ENCODE measurements at places on chromosomes 2 and 18.

- DNase-seq = no peak
Observed at GRCh38 chr2:241047253-241048010, 49.0 kb downstream of the SNED1 start.

DNA sequence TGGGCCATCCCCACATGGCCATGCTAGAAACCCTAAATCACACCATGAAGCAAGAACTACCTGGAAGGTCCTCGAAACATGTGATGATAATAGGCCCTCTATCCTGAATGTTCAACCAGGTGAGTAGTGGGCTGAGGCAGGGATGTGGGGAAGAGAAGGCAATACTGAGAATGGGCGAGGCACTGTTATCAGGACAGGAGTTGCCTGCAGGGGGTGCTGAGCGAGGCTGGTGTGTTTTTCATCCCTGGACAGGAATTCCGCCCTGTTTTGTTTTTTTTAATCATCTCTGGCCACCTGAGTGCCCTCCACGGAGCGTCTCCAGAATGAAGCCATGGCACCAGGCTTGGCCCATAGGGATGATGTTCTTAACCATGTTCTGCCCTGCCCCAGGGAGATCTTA, 103.0 kb upstream of the SOX11 start:
- no peak for DNase-seq

DNA sequence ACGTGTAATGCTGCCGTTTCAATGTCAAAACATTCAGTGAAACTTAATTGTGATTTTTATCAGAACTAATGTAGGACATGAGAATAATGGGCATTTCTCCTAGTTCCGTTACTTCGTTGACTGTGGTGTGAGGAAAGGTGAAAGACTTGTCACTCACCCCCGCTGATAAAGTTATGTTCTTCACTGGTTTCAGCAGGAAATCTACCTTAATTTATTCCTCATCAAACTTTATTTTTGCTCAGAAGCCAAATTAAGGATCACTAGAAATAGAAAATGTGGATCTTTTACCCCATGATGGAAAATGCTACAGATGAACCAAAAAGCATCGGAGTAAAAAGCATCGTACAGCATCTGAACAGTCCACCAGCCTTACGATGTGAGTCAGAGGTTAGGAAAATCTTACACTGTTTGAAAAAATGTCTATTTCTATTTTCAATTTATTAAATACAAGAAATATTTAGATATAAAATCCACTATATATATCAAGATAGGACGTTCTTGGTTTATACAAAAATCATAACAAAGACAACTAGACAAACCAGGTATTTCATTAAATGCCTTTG, 1.0 kb upstream of the ROCK1 start:
- no peak for DNase-seq

DNA sequence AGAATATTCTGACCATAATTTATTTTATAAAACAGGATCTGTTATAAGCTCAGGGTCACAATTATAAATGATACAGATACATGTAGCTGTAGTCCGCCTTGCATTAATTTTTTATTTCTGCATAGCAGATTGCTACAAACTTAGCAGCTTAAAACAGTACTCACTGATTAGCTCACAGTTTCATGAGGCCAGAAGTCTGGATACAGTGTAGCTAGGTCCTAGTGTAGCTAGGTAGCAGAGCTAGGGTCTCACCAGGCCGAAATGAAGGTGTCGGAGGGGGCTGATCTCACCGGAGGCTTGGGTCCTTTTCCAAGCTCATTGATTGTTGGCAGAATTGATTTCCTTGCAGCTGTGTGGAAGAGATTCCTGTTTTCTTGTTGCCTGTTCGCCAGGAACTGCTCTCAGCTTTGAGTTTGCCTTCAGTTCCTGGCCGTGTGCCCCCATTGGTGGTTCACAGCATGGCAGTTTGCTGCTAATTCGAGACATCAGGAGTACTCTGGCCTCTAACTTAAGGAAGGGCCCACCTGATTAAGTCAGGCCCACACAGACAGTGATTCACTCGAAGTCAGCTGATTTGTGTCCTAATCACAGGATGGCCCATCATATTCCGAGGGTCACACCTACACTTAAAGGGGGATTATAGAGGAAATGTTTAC, 18.4 kb downstream of the NAPG start:
- no peak for DNase-seq

- DNase-seq = no peak
Observed at GRCh38 chr18:45802814-45803492, 22.5 kb upstream of the SIGLEC15 start.

GRCh38 chr2:64661741-64662169, 8.0 kb upstream of the SERTAD2 start:
- peak; percentile 55 for DNase-seq

DNA sequence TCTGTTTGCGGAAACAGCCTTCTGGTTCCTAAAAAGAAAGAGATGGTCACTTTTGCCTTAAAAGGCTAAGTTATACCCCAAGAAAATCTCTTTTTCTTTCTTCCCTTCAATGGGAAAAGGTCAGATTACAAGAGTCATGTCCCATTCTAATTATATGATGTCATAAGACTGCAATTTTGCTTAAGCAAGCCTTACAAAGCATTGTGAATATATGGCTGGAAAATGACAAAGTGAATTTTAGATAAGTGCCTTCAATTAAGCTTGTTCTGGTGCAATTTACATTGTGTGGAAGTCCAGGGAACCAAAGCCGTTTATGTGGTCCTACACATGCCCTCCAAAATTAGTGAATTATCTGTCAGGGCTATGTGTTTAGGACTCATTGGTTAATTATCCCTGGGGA, 7.6 kb upstream of the BMP10 start:
- DNase-seq = no peak

DNA sequence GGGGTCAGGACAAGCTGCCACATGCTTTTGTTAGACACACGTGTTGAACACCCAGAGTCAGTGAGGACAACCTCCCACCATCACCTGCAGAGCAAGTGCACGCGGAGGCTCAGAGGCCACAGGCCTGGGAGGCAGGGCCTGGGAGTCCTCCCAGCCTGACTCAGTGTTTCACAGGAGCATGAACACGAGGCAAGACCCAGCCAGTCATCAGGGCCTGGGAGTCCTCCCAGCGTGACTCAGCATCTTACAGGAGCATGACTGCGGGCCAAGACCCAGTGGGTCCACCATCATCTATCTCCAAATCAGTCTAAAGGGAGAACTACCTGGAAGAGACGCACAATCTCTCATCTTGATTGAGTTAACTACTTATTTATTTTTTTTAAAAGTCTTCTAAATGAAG, 112.6 kb upstream of the PXDN start:
- DNase-seq = no peak

- no peak for DNase-seq
Observed at GRCh38 chr18:38606841-38607240, 1041.2 kb upstream of the CELF4 start.

- peak; percentile 60 for DNase-seq
Observed at GRCh38 chr2:85678794-85679672, 11.0 kb upstream of the SFTPB start.

- no peak for DNase-seq
Observed at GRCh38 chr18:36333414-36333813, 35.9 kb downstream of the FHOD3 start.

DNA sequence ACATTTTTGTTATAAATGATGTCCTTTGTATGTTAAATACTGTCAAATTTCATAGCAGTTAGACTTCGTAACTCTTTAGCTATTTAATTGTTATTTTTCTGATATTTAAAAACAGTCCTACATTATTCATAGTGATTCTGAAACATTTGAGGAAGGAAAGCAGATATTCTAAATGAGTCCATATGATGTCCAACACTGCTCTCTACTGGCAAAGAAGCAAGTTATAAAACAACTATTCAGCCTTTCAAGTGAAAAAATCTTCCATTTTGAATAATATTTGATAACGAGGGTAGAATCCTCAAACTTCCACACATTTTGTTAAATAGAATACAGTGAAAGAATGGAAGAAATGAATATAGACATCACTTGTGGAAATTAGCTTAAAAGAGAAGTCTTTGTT, 220.8 kb downstream of the GULP1 start:
- DNase-seq = peak; percentile 36

DNA sequence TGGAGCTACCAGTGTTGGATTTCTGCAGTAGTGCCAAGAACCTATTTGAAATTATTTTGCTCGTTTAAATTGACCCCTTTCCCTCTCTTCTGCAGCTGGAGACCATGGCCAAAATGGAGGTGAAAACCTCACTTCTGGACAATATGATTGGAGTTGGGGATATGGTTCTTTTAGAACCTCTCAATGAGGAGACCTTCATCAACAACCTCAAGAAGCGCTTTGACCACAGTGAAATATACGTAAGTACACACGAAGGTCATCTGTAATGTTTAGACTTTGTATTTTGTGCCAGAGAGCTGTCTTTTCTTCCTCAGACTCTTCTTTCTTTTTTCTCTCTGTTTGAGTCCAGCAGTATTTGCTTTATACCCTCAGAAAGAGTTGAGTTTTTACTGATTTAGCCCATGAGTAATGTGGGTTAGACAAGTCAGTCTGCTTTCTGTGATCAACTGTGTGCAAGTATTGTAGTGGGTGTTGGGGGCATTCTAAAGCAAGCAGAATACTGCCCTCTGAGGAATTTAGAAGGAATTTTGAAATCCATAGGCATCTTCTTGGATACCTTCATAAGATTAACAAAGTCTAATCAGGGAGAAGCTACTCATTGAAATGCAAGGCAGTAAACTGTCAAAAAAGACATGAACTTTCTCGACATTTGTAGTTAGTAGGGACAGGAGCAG, 31.7 kb downstream of the MYO1B start:
- DNase-seq = no peak

GRCh38 chr18:4252829-4253228, 202.3 kb downstream of the DLGAP1 start:
- DNase-seq = no peak

DNA sequence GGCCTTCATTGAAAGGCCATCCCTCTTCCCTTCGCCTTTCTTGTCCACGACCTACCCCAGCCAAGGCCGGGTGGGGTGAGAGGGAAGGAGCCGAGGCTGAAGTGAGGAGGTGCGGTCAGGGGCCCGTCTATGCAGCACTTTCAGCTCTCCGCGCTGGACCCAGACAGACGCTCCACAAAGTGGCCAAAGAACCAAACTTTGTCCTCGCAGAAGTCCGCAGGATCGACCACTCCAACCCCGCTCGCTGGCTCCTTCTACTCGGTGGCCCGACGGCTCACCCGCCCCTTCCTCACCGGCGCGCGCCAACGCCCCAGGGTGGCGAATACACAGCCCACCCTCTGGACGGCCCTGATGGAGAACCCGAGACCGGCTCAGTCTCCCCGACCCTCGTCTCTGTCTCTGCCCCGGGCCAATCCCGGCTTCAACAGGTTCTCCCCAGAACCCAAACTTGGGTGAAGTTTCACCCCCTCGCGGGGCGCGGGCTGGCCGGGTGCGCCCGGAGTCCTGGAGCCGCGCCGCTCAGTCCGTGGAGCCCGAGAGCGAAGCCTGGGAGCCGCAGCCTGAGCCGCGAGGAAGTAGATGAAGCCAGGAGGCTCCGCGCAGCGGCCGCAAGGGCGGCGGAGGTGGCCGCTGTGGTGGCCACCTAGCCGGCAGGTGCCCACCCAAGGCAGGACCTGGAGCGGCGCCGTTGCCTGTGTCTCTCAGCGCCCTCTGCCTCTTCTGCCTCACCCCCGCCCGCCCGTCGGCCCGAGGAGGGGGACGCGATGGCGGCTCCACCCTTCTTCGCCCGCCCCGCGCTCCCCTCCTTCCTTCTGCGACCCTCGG, 26.7 kb upstream of the ALPP start:
- DNase-seq = no peak

DNA sequence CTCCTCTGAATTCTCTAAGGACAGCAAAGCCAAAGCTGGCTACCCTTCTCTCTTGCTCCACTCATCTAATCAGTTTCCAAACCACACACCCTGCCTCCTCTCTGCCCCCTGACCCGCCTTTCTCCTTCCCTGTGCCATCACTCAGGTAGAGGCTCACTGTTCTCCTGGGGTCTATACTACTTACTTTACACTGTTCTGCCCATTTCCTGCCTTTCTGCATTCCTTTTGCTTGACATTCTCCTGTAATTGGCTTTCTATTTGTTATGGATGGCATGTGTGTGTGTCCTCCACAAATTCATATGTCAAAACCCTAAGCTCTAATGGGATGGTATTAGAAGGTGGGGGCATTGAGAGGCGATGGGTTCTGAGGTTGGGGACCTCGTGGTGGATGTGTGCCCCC, 675.2 kb upstream of the ID2 start:
- no peak for DNase-seq

- no peak for DNase-seq
Observed at GRCh38 chr2:217800433-217801114, 202.2 kb downstream of the TNS1 start.

DNA sequence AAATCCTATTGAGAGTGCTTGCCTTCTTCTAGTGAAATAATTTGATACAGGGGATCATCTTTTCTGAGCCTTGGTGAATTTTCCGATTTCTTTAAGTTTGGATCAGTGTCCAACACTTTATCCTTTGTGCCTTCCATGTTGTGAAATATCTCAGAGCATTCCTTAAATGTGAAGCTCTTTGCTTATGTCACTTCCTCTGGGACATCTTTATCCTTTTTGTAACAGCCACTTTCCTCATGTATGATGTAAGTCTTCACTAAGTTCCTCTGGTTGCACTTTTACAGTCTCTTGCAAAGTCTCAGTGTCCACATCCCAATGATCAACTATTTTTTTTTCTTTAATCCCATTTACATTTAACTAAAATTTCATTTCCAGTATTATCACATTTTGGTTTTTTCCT, 254.2 kb downstream of the EN1 start:
- no peak for DNase-seq

GRCh38 chr2:37641582-37642171, 29.8 kb downstream of the CDC42EP3 start:
- DNase-seq = no peak

DNA sequence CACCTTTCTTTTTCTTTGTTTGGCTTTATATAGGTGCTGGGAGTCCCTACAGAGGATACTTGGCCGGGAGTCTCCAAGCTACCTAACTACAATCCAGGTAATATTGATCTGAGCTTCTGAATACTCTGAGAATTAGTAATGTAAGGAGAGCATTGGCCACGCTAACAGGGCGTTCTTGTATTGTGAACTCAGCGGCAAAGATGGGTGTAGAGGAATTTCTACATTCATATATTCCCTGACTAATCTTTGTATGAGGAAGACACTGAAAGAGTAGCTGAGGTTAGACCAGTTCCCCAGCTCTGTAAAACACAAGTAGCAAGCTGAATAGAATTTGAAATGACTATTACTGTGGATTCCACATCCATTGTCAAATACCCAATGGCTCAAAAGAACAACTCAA, 48.5 kb downstream of the CDK15 start:
- DNase-seq = no peak

DNA sequence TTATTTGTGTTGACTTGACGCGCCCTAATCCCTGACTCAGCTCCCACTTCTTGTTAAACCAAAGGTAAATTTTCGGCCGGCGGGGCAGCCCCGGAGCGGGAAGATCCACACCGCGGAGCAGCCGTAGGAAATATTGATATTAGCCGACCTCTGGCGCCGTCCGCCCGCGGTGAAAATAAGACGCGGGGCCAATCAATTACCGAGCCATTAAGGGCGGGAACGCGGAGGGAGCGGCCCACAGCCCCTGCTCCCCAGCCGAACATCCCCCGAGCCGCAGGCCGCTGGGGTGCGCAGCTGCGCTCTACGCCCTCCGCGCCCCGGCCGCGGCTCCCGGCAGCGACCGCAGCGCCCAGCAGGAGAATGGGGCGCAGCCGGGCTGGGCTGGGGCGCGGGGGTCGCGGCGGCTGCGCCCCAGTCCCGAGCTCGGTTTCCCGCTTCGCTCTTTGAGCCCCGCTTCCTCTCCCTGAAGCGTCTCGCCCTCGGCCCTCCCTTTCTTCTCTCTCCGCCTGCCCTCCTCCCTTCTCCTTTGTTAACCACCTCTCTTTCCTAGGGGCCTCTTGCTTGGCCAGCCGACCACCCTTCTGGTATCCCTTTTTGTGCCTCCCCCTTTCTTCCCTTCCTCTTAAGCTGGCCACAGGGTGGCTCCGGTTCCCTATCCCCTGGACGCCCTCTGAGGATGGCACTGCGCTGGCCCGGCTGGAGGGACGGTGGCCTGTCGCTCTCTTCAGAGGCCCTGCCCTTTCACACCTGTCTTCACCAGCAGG, 40.9 kb downstream of the CELF4 start:
- no peak for DNase-seq

All from hematopoietic multipotent progenitor cell (in vitro differentiated cells).